ENCODE measurements at places on chromosomes 1 and 21. TPM values are rescaled to one million over a fixed set of nuclear protein-coding genes. Genes with fewer than 3 reads are reported as not detected.

Gene MEX3A
- 12.2 TPM for total RNA-seq

Gene LDLRAD1
- not detected for total RNA-seq

Gene MATN1
- 0.13 TPM for total RNA-seq

Gene LORICRIN
- total RNA-seq, result not detected

Gene CAPN9
- not detected for total RNA-seq

Gene RIPPLY3
- not detected for total RNA-seq

Gene SFN
- total RNA-seq, result 0.16 TPM

Gene PLEKHA6
- 4.3 TPM for total RNA-seq

Gene AK5
- total RNA-seq, result 61.4 TPM

Gene PTPN7
- total RNA-seq, result 0.49 TPM

Gene RSPH1
- not detected for total RNA-seq

Gene DNAH14
- total RNA-seq, result 8.6 TPM

Gene TMPRSS15
- total RNA-seq, result not detected

Gene XCL2
- total RNA-seq, result not detected

Gene HSD11B1
- total RNA-seq, result not detected

Gene KRTAP11-1
- not detected for total RNA-seq

Gene ESPN
- total RNA-seq, result not detected

Gene CD2
- total RNA-seq, result not detected

Gene INSRR
- not detected for total RNA-seq

Gene DHRS3
- 89.0 TPM for total RNA-seq

Gene TPTE
- not detected for total RNA-seq

Gene ASCL5
- not detected for total RNA-seq

Gene GBP4
- total RNA-seq, result 24.8 TPM

Gene PIGP
- 4.7 TPM for total RNA-seq

Gene NTMT2
- not detected for total RNA-seq

Gene CHODL
- total RNA-seq, result 0.16 TPM

Gene KIF21B
- total RNA-seq, result 1.3 TPM

Gene LRRC3
- total RNA-seq, result 0.97 TPM

Gene CD244
- not detected for total RNA-seq
